ENCODE measurements at places on chromosomes 4 and X.

- peak; percentile 9 for DNase-seq
Measured at GRCh38 chr4:72767618-72768302, 198.7 kb upstream of the ADAMTS3 start.

GRCh38 chr4:17134100-17134499 lies 235.7 kb upstream of the LDB2 start:
- no peak for DNase-seq

- no peak for DNase-seq
Measured at GRCh38 chr4:133968174-133968573, 233.4 kb downstream of the PABPC4L start.

DNA sequence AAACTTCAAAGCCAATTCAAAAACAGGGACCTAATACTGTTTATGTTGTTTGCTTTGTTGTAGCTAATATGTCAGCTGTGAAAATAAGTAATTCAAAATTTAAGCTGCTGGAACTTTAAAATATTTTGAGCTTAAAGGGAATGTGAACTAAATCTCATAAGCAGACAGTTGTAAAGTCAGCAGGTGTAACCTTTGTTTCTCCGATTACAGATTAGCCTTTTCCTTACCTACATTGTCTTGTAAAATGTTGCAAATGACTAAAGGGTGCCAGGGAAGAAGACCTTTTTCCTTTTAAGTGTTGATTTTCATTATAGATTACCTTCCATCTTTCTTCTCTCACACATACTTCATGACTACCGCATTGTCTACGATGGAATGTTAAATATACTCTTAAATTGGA lies 405.1 kb downstream of the KCNIP4 start:
- no peak for DNase-seq
